ENCODE measurements at places on chromosomes 5 and 9.

GRCh38 chr5:5332287-5332686 is 90.2 kb upstream of the ICE1 start:
- no peak for ATAC-seq

DNA sequence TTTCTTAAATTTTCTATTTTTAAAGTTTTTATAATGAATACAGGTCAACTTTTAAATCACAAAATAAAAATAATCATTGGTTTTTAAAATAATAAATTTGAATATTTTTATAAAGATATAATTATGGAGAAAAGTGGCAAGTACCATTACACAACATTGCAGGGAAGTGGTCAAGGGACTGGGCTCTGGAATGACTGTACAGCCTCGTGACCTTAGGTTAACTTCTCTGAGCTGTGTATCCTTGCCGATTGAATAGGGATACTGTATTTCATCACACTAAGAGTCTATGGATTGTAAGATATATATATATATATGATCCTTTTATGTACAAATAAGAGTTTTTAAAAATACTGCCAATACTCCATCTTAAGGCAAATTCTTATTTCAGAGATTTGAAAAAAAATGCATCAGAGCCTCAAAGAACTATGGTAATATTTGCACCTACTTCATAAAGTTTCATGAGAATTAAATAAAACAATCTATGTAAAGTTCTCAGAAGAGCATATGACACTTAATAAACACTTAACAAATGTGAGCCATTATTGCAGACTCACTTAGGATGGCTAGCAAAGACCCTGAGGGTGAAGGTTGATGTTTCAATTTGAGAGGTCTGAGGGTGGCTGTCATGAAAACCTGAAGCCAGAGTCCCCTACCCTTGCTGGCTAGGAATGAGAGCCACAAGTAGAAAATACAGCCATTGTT is 136.5 kb downstream of the CCDC192 start:
- ATAC-seq = peak; percentile 8

GRCh38 chr9:77427256-77427927 is 220.7 kb downstream of the GNA14 start:
- ATAC-seq = peak; percentile 10

DNA sequence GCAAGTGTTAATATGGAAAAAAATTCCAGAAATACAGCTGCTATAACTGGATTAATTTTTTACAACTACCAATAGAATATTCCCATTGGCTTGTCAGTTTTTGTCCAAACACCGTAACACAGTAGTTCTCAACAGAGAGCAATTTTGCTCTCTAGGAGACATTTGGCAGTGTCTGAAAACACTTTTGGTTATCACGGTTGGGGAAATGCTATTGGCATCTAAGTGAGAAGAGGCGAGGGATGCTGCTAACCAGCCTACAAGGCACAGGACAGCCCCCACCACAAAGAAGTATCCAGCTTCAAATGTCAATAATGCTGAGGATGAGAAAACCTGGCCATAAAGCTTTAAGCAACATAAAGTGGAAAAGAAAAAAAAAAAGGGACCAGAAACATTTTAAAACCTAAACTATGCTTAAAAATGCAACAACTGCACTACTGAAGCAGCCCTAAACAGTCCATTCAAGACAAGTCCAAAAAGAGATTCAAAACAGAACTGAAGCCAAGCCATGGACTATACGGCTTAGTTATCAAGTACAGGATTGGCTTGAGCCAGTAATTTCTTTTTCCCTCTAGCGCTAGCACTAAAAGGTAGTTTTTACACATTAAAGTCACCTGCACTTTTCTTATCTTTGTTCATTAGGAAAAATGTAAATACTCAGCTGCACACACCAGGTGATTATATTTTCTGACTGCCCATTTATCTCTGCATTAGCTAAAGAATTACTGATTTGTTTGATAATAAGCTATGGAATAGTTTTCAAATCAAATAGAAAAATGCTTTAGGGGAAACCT is 83.9 kb downstream of the NR3C1 start:
- ATAC-seq = no peak

GRCh38 chr9:15306068-15306756 is 804 bp downstream of the TTC39B start:
- peak; percentile 21 for ATAC-seq

DNA sequence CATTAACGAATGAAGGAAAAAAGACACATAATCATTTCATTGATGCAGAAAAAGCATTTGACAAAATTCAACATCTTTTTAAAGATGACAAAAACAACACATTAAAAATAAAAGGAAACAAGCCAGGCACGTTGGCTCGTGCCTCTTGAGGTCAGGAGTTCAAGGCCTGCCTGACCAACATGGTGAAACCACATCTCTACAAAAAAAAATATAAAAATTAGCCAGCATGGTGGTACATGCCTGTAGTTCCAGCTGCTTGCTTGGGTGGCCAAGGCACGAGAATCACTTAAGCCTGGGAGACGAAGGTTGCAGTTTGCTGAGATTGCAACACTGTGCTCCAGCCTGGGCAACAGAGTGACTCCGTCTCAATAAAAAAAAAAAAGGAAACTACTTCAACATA is 77.0 kb downstream of the ERCC6L2 start:
- ATAC-seq = no peak

DNA sequence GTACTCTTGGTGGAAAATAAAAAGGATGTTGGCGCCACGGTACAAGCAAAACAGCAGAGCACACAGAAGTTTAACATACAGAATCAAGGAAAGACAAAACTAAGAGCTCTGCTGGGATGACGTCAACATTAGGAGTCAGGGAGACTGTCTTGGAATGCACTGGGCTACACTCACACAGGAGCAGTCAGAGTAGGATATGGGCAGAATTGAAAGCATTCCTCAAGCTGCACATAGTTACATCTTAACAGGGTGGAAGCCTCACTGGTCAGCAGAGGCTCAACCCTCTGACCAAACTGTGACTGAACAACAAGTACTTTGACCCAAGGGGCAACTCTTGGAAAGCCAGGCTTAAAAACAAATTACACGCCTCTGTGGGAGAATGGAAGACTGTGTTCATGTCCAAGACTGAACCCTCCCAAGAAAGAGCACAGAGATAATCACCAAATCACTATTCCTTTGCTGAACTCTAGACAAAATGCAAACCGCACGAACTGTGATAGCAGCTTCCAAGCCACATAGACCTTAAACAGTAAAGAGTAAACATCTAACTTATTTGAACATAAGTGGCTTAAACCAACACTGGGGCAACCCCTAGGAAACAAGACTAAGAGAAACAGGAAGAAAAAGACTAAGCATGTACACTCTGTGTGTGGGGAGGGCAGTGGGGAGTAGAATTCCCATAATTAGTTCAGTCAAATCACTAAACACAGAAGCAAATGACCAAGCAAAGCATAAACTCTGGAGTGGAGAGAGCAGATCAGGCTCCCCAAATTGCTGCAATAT is 772.7 kb downstream of the PRELID2 start:
- no peak for ATAC-seq

- ATAC-seq = no peak
Measured at GRCh38 chr5:74187757-74188156, 452.8 kb downstream of the ENC1 start.

DNA sequence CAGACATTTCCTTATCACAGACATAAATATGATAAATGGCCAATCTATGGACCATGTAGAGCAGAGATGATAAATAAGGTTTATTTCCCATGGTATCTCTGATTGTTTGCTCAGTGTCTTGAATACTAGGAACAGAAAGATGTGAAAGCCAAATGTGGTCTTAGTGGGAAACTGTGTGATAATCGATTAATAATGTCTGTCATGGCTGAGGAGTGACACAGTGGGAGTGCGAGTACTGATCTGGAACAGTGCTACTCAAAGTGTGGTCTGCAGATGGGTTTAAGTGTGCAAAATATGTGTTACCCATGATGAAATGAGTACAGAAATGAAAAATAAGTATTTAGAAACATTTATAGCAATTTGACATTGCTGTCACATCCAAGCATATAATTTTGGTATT is 92.5 kb downstream of the PTTG1 start:
- ATAC-seq = no peak

DNA sequence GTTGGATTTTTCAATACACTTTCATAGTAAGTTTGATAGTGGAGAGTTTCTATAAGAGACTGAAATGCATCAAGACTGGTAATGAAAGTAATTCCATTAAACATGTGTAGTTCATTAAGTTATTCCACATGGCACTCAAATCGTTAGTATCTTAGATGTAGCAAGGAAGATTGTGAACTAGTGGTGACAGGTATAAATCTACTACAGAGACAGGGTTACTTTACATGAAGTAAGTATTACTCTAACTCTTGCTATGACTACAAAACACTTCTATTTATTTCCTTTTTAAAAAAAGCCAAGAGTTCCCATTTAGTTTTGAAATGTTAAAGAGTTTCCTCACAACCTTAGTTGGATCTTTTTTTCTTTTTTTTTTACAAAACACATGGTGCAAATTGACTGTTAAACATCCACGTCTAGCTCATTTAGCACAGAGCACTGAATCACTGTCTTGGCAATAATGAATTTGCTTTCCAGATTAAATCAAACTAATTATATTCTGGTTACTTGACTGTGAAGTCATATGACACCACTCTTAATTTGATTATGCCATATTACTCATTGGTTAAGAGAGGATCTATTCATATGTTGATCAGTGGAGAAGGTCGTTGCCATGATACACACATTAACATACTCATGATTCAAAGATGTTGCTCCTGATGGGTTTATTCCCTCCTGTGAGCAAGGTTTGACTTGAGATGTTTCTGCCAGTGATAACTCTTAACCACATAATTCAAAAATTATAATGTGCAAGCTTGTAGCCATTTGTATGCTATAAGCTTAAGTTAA is 644.8 kb downstream of the EFNA5 start:
- ATAC-seq = no peak

- ATAC-seq = no peak
Measured at GRCh38 chr5:109246841-109247592, 162.8 kb downstream of the PJA2 start.

Data from stimulated activated memory B cell treated with anti-CD40 and anti-IgM and Interleukin-4, amounts not matched to agents 10 μg/mL and 1 μg/mL and 100 μg/mL, for 72 hours (primary cell).